ENCODE measurements at places on chromosomes 11 and 22.

DNA sequence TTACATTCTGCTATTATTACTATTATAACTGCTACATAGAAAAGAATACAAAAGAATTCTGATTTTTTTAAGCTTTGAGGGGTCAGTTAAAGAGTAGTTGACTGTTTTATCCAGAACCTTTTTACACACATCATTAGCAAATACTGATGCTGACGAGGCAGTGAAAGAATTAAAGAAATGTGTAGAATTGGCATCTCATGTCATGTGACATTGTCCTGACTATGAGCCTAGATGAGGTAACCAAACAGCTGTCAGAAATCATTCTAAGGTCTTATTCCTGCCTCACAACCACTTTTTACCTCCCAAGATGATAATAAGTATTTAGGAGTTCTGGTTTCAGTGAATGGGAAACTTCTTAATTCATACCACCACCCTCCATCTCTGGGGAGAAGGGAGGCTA is 121.0 kb downstream of the SLC1A2 start:
- DNase-seq, result no peak

GRCh38 chr11:10722307-10722706 is 28.7 kb upstream of the CTR9 start:
- no peak for DNase-seq

- peak; percentile 21 for DNase-seq
These were observed 32.2 kb upstream of the PLET1 start for GRCh38 chr11:112292785-112293407.

DNA sequence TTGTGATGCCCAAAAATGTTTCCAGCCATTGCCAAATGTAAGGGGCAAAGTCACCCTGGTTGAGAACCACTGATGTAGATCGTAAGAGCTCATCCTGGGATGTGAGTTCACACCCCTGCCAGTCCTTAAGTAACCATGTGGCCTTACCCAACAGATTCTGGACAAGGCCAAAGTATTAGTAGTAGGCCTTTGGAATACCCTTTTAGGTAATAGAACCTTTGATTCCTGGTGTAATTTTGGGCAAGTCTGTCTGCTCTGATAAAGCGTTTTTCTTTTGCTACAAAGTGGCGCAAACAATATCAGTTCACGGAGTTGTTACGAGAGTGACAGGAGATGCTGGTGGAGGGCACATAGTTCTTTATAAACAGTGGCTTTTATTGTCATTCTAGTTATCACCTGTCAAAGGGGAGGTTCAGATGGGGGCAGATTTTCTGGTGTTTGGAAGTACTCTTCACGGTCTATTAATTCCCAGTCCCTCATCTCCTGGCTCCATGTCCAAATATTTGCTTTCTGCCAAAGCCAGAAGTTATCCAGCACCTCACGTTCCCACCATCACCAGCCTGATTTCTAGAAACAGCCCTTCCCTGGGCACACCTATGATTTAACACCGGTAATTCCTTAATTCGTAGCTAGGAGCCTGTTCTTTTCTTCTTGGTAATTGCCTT is 73.8 kb upstream of the CRYBB3 start:
- no peak for DNase-seq

DNA sequence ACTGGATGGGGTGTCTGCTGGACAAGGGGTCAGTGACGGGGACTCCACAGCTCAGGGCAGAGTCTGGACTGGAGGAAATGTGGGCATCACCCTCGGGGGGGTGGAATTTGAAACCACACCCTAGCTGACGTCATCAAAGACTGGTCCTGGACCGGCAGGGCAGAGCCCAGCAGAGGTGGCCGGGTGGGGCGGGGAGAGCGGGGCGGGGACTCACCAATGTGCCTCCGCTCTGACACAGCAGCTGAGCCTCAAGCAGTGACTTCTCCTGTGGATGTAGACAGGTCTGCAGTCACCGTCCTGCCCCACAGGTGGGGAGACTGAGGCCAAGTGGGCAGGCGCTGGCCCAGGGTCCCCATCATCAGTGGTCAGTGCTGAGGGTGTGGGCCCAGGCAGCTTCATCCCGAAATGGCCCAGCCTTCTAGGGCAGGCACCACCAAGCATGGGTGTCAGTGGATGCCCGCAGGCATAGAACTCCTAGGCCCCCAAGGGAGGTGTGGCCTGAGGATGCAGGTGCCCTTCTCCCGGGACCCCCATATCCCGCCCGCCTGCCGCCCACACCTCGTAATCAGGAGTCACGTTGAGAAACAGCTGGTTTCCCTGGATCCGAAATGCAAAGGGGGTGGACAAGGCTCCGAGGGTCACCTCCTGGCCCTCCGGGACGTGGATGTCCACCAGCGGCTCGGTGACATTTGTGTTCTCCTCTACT is 603 bp downstream of the CDHR5 start:
- no peak for DNase-seq

DNA sequence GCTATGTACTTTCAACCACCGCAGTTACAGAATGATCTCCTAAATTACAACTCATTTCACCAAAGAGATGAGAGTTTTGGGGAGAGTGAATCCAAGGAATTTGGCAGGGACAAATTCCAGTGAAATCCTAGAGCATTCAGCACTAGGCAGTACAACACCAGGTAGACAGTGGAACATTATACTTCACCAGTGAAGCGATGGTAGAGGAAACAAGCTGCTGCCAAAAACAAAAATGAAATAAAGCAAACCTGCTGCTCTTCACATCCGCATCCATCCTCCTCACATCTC is 16.9 kb downstream of the SMCO4 start:
- no peak for DNase-seq

GRCh38 chr11:104028476-104029263 is 7.8 kb upstream of the DDI1 start:
- no peak for DNase-seq

GRCh38 chr11:3022982-3023381 is 30.9 kb upstream of the NAP1L4 start:
- no peak for DNase-seq

GRCh38 chr11:120029321-120029720 is 108.6 kb downstream of the TRIM29 start:
- DNase-seq, result no peak

GRCh38 chr11:121755191-121755590 is 302.4 kb upstream of the SORL1-AS1 start:
- DNase-seq, result no peak

- DNase-seq, result no peak
These were observed 37.1 kb upstream of the SUSD2 start for GRCh38 chr22:24144056-24144777.

- no peak for DNase-seq
These were observed 105.7 kb downstream of the DBX1 start for GRCh38 chr11:20054584-20054983.

DNA sequence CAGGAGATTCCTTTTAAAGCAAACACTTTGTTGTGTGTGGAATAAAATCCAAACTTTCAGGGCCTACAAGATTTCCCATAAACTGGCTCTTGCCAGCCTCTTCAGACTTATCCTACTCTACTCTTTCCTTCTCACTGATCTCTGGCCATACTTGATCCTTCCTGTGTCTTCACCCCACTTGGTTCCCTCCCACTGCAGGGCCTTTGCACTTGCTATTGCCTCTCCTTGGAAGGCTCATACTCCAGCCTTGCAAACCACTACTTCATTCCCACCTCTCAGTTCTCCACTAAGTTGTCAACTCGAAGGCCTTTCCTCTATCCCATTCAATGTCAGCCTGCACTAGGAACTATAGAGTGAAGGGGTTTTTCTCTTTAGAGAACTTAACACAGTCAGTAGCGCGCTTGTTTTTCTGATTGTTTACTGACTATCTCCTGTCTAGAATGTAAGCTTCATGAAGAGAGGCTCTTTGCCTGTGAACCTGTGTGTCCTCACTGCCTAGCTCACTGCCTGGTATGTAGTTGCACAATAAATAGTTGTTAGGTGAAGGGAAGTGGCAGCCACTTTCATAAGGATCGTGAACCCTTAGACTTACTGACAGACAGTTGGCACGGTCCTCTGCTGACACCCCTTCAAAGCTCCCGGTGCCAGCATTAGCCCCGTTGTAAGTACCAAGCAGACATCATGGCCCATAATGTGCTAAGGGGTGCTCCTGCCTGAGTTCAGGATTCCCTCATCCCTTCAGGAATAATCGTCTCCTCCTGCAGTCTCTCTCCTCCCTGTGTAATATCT is 833 bp upstream of the ME3 start:
- no peak for DNase-seq

DNA sequence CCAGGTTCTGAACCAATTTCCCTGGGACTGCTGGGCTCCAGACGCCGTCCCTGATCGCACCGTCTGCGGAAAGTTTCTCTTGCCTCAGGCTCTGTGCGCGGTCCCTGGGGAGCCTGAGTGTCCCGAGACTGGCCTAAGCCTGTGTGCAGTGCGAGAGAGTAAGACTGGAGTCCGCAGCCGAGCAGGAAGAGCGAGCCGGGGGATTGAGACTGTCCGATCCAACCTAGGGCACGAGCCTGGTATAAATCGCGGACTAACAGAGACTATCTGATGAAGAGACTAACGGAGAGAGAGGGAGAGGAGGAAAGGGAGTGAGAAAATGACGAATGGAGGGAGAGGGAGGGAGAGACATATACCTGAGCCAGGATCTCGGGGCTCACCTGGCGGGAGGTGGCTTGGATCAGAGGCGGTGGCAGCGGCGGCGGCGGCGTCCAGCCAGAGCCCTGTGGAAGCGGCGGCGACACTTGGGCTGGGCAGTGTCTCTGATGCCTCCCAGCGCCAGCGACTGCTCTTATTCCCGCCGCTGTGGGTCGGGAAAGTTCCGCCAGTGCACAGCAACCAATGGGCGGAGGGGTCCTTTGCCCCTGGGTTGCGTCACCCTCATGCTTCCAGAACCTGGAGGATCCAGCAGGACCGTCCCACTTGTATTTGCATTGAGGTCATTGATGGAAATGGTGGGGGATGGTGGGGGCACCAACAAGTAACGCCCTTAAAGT is at the start of gene CALCA:
Gene CALCA (minus strand): TSS at position 487 of the 716 bp plus-strand sequence. CDS start 1,159 bp downstream, outside the sequence.
- DNase-seq, result no peak

All from NCI-H2171 treated with DMSO at 0.1 percent for 48 hours (cell line).